Adrenal gland (tissue), 19 donors: ENCODE measurements at places on chromosomes 3 and 15.

DNA sequence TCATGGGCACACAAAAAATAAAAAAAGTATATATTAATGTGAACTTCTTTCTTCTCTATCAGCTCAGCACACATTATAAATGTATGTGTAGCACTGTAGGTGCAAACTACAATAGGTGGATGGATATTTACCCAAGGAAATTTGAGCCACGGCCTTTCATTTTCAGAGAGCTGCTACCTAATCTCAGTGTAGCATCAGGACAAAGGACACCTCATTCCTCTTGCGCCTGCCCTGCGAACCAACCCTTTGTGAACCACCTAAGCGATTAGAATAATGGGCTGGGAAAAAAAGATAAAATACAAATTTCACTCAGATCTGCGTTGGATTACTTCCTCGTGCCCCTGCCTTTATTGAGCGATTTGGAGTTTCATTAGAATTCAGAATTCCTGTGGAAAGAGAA lies 263.2 kb downstream of the NR2F2 start:
- DNase-seq = no peak

DNA sequence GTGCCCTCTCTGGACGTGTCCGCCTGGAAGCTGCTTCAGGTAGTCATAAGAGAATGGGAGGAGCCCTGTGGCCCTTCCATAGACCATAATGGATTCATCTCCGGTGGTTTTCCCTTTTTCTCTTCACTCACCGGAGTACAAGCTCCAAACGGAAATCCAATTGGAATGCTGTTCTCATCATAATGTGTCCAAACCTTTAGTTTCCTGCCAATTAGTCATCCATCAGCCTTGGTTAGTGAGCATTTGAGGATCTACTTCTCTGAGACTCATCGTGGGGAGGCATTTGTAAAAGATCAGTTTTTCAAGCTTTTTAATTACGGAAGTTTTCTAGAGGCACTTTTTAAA lies 34.9 kb downstream of the ABHD2 start:
- DNase-seq = no peak

DNA sequence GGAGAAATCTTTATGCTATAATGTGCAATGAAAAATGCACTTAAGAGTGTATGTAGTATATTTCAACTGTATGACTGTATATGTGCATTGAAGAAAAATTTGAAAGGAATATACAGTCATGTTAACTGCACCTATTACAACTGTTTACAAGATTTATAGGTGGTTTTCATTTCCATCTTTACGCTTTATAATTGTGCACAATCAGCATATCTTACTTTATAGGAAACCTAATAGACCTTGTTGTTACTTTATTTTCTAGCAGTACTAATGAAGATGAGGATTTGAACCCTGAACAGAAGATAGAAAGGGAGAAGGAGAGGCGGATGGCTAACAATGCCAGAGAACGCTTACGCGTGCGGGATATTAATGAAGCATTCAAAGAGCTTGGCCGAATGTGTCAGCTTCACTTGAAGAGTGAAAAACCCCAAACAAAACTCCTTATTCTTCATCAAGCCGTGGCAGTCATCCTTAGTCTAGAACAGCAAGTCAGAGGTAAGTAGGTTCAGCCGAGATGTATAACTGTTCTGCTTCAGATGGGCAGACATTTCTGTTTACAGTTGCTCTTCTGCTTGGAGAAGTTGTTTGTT lies 103.4 kb upstream of the CGNL1 start:
- no peak for DNase-seq

- no peak for DNase-seq
These were observed 11.8 kb downstream of the DPH3 start for GRCh38 chr3:16252988-16253387.

DNA sequence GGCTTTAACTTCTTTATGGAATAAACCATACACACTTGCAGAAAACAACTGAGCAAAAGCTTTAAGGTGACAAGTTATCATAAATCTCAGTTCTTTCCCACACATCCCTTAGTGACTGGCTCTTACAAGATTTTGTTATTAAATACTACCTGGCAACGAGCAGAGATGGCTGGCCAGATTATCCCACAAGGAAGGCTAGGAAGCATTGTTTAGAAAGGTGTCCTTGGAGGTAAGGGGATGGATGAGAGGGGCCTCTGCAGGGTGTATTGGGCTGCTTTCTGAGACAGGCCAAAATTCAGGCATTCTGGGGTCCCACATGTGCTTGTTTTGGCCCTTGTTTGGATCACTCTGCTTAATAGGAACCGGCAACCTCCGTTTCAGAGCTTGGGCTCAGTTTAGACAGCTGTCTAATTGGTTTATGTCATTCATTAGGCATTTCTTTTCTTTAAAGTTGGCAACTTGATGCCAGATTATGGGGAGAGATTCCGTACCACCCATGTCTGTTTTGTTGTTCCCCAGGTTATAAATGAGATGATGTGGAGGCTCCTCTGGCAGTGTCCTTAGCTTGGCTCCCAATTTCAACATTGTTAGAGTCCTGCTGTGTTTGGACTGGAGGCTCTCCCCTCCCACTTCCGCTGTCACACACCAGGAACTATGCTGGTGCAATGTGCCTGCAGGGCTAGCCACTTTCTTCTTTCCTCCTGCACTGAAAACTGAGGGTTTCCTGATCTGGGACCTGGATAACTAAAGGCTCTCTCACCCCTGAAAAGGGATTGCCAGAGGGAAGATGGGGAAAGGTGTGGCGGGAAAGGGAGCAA lies 121.1 kb downstream of the TPRG1 start:
- DNase-seq = no peak

GRCh38 chr3:5017925-5018531 lies 38.8 kb downstream of the BHLHE40 start:
- no peak for DNase-seq

- DNase-seq = no peak
These were observed 6.8 kb upstream of the TBC1D5 start for GRCh38 chr3:17749281-17749680.

DNA sequence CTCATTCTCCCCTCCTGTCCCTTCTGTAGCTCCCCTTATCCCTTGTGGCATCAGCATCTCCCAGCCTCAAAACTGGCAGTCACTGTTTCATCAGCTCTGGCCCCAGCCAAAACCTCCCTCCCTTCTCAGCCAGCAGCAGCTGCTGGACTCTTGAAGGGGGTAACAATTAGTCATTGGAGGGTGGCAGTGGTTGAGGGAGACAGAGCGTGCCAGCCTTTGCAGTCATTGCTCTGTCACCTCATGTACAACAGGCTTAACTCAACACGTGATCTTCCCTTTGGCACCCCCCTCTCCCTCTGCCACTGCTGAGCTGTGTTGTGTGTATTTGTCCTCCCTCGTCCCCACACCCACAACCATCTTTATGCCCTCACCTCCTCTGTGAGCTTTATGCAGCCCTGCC lies 28.2 kb downstream of the RBP2 start:
- no peak for DNase-seq

DNA sequence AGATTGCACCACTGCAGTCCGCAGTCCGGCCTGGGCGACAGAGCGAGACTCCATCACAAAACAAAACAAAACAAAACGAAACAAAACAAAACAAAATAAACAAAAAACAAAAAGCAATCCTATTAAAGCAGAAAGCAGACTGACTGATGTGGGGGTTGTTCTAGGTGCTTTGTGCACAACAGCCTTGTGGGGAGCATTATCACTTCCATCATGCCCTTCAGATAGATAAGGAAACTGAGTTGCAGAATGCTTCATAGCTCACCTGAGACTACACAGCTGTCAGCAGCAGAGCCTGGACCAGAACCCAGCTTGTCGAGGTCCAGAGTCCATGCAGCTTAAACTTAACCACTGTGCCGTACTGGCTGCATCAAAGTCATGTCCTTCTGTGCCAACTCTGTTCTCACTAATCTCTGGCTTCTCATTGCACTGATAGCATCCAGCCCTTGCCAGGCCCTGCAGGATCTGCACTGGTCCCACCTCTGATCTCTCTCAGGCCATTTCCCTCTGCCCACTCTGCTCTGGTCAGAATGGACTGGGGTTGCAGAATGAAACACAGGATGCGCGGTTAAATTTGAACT lies 47.6 kb upstream of the MRPS22 start:
- DNase-seq = no peak

DNA sequence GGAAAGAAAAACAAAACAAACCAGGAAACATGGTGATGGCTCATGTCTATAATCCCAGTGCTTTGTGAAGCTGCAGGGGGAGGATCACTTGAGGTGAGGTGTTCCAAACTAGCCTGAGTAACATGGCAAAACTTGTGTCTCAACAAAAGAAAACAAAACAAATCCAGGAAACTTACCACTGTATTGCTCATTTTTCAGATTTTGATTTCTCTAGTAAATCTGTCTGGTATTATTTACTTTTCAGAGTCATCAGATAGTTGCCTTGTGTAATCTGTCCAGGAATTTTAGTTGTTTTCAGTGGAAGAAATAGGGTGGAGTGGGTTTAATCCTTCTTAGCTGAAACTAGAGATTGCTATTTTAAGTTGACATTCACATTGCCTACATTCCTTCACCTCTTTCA lies 91.8 kb upstream of the ALCAM start:
- no peak for DNase-seq

GRCh38 chr3:56739036-56739435 lies 56.0 kb upstream of the TASOR start:
- no peak for DNase-seq

GRCh38 chr15:99616773-99617342 lies 51.1 kb downstream of the MEF2A start:
- DNase-seq = no peak

- no peak for DNase-seq
These were observed 340.1 kb upstream of the MANF start for GRCh38 chr3:51044982-51045381.

- DNase-seq = no peak
These were observed 127.6 kb upstream of the PDZRN3 start for GRCh38 chr3:73752338-73752737.

DNA sequence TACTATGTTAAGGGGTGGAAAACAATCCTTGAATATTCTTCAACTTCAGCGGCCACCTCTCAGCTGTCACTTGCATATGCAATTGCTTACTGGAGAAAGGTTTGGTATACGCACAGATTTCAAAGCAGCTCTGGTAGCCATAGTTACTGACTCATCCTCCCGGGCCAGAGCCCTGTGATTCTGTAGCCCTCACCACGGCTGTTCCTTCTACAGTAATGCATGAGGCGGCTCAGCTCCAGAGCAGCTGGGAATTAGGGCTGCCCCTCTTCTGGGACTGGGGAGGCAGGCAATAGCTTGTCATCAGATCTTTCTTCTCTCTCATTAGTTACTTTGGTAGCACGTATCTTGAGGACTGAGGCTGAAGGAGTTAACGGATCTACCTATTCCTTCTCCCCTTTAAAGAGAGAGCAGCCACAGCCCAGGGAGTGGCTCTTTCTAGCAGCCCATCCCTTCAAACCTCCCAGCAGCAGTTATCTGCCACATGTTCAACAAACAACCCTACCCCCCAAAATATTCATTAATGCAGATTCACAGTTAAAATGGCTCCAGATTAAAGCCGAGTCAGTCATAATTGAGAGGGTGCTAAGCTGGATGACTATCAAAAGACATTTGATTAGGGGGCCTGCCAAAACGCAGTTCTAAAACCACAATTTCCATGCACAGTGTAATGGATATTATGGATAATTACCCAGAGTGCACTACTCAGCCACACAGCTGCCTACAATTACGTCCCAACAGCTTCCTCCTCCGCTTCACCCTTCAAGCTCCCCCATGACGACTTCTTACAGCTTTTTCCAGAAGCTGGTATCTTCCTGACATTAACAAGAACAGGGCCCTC lies 54.7 kb downstream of the ETV5 start:
- peak; percentile 77 for DNase-seq

- no peak for DNase-seq
These were observed 3.9 kb downstream of the RAB6B start for GRCh38 chr3:133891662-133892378.

GRCh38 chr3:127676921-127677351 lies 4.2 kb downstream of the ABTB1 start:
- DNase-seq = peak; percentile 14

- DNase-seq = no peak
These were observed 700.6 kb upstream of the ARRDC4 start for GRCh38 chr15:97259943-97260342.

DNA sequence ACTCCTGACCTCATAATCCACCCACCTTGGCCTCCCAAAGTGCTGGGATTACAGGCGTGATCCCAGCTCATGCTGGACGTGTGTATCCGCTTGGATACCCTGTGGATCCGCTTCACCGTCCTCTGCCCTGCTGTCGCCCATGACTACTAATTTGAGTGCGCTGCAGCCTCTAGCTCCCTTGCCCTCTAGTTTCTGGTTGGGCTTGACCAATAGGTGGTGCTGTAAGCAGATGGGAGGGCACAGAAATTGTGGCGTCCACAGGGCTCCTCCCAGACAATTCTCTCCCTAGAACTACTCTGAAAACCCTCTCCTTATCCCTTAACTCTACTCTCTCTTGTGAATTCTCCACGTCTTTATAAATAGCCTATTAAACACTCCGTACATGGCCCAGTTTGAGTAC lies 36.2 kb downstream of the ZPLD1 start:
- no peak for DNase-seq

DNA sequence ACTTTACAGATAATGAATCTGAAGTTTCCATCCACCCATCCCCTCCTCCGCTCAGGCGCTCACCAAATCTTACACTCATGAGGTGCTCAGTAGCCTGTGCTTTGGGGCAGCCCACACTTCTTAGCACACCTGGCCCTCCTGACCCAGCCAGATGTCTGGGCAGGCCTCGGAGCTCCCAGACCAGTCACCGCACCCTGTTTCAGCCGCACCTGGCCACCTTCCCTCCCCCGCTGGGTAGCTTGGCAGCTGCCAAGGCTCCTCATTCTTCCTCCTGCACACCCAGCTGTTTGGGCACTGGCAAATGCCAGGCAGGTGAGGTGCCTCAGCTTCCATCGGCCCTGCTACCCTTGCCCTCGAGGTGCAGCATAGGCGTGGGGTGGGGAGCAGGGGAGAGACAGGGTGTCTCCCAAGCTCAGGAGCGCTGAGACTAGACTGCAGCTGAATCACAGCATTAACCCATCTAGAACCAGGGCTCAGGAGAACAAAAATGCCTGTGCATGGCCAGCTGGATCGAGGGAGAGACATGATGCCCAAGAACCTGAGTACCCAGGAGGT lies 45.8 kb downstream of the CDC25A start:
- no peak for DNase-seq

GRCh38 chr3:76502076-76502475 lies 537.8 kb upstream of the ROBO2 start:
- DNase-seq = no peak

DNA sequence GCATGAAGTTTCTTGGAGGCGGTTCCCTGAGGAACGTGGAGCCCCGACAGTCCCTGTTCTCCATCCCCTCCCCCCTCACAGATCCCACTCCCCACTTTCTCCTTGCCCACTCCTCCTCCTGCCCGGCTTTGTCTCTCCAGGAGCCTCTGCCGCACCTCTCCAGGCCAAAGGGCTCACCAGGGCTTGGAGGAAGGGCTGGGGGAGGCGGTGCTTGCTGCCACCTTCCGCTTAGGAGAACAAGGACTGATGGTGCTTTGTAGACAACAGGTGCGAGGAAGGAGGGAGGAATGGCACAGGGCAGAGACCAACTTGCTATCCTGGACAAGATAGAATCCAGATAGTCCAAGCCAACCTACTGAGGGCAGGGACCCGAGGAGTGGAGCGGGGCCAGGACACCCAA lies 103.5 kb upstream of the SMAD3 start:
- no peak for DNase-seq

- DNase-seq = no peak
These were observed 35.3 kb upstream of the SNRPN start for GRCh38 chr15:24919446-24919845.

GRCh38 chr3:10563396-10563795 lies 58.0 kb upstream of the ATP2B2 start:
- DNase-seq = no peak

GRCh38 chr3:72630969-72631344 lies 217.3 kb downstream of the SHQ1 start:
- DNase-seq = no peak

- DNase-seq = no peak
These were observed 236.4 kb downstream of the LPP start for GRCh38 chr3:188390343-188390718.
